PC-3 (cell line): ENCODE measurements at places on chromosomes 7 and 10. TPM values are rescaled to one million over a fixed set of nuclear protein-coding genes. Genes with fewer than 3 reads are reported as not detected.

DNA sequence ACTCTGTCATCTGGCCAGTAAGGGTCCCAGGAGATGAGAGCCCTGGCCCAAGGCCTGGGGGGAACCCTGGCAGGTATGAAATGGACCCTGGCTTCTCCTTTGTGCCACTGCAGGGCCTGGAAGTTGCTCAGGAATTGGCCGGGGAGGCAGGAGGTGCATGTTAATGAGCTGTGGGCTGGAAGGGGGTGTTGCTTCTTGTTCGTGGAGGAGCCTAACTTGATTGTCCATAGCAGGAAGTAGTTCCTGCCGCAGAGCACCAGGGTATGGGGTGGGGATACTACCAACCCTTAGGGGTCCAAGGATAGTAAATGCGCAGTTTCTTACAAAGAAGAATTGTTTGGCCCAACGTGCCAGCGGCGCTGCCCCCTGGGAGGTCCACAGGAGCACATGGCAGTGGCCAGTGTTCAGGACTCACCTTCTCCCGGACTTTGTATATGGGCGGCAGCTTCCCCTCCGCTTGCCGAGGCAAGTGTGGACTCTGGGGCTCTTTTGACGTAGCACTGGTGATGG, 21.5 kb downstream of the TEX36 start:
- no peak for DNase-seq

DNA sequence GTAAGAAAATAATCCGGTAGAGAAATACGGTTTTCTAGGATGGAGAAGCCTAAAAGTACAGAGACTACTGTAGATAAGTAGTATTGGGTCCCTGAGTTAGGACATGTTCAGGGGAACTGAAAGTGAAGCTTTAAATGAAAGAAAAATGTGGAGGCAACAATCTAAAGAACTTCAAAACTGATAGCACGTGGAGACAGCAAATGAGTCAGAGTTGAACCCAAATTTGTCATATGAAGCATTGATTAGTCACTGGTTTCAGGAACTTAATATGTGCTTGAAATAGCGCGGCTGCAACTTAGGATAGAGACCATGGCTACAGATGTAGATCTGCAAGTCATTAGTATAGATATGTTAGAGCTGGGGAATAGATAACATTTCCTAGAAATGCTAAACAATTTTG, 1138.6 kb upstream of the SORCS1 start:
- peak; percentile 38 for DNase-seq

- DNase-seq: no peak
Observed at GRCh38 chr10:11604865-11605650, 6.4 kb downstream of the USP6NL start.

- no peak for DNase-seq
Observed at GRCh38 chr10:7439696-7440095, 28.9 kb upstream of the SFMBT2 start.

DNA sequence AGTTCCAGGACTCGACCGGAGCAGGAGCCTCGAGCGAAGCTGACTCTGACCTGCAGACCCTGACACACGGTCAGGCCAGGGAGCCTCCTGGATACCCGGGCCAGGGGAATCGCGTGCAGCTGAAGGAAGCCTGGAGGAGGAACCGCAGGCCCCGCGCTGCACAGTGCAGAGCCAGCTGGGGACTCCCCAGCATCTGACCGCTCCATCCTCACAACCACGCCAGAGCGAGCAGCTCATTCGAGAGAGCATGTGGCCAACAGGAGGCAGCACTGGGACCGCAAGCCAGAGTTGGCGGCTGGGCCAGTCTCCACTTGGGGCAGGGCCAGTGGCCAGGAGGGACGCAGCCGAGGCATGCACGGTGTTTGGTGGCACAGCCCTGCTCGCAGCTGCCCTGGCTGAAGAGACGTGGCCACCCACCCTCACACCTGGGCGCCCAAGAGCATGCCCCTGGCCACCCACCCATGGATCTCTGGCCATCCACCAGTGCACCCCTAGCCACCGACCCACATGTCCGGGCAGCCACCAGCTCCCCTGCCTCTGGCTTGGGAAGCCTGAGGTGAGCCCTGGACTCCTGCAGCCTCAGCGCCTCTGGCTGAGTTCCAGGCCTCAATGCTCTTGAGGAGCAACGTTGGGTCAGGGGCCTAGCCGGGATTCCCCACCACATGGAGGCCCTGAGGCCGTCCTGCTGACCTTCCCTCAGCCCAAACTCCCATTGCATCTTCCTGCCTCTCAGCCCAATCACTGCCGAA, 213.9 kb downstream of the ELFN1 start:
- DNase-seq: no peak

DNA sequence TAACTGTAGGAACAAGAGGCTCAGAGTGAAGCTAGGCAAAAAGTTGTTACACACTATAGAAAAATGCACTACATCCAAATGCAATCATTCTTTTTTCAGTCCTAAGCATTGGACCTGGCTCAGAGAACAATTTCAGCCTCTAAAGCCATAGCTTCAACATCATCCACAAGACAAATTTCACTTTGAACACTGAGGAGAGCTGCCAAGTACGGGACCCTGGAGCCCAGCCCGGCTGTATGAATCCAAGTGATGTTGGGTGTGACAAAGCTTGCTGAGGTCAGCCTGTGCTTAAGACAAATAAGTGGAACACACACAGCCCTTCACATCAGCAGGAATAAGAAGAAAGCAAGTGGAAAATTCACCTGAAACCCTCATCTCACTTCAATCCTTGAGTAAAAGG, 233.1 kb upstream of the PFKP start:
- no peak for DNase-seq

GRCh38 chr7:92625617-92626016, 35.4 kb upstream of the FAM133B start:
- peak; percentile 57 for DNase-seq

- DNase-seq: peak; percentile 23
Observed at GRCh38 chr7:5694221-5694754, 87.2 kb downstream of the RNF216 start.

DNA sequence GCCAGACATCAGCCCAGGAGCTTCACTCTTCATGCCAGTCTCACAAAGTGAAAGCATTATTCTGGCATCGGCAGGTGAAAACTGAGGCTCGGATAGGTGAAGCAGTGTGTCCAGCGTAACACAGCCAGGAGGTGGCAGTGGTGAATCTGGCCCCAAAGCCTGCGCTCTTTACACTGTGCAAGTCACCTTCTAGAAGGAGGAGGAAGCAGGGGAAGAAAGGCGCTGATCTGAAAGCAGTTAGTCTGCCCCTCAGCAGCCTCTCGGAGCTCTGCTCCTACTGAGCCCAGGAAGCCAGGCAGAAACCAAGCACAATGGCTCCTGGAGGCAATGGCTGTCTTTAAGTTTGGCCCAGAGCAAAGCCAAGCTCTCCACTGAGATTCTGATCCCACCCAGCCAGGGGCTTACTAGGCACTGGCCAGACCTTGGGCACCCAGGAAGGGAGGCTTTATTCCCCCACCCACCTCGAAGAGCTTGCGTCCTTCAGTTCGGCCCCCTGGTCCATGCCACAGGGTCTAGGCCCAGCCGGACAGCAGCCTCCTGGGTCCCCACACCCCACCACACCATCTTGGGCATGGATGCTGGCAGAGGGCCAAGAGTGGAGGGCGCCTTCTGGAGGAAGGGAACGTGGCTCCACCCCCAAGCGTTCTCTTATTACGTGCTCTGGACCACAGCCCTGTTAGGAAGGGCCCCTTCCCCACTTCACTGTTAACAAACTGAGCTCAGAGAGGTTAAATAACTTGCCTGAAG, 104.5 kb downstream of the GRID1 start:
- DNase-seq: peak; percentile 48

DNA sequence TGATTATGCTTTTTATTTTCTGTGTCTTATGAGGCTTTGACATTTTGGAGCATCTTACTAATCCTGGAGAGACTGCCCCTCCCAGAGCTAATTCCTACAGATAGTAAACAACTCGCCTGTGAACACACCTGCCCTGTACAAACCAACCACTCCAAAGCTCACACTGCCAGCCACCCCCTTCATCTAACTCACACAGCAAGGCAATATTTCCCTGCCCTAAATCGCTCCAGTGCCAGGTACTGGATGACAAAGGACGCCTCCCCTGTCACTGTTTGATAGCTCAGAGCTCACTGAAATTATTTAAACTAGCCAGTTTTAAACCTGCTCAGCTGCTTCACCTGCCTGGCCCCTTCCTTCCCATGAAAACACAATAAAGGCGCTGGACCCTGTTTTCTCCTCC, 535.1 kb upstream of the CELF2 start:
- DNase-seq: no peak

DNA sequence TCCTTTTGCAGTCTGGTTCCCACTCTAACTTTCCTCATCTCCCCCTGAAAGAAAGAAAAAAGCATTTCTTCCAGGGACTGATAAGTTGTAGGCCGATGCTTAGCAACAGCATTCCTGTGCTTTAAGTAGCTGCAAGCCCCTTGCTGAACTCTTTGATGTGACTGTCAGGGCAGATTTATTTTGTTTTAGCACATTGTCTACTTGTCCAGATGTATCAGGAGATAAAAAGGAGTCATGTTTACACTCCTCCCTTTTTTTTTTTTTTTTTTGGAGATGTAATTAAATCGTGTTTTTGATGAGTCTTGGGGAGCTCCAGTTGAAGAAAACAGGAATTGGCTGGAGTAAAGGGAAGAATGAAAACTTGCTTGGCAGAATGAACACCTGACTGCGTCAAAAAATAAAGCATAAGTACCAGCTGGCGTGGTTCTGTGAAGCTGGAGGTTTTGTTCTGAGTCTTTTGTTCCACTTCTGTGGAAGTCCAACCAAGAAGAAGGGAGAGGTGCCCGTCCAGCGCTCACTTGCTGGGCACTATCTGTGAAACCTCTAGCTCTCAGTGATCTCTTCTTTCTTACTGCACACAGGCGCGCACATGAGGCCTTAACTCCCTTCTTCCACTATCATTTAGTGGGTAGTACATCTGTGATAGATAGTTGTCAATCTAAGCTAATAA, 871.7 kb downstream of the LRMDA start:
- DNase-seq: no peak

GRCh38 chr7:29565982-29566746, 2.5 kb downstream of the PRR15 start:
- DNase-seq: no peak

- no peak for DNase-seq
Observed at GRCh38 chr7:778271-778967, 51.3 kb upstream of the PRKAR1B start.

DNA sequence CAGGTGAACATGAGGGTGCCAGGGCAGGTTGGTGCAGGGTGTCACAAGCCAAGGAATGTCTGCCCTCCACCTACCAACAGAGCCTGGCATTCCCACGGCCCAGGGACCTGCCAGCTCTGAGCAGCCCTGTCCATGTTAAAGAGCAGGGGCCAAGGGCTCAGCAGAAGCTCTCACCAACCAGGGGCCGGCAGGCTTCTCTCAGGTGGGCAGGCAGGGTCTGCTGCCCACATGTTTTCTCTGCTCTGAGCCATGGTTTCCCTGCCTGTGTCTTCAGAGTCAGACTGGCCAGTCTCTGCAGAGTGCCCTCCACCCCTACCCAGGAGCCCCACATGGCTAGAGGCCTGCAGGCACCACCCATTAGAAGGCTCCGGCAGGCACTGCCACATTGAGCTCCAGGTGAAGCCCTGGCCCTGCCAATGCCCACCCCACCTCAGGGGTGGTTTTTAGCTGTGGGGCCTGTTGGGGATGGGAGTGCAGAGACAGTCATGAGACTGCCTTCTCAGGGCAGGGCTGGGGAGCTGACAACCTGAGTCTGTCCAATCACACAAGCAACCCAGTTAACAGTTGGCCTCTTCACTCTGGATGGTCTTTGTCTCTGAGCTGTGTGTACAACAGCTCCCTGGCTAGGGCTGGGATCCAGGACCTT, 135.9 kb downstream of the ARHGAP22 start:
- DNase-seq: no peak

GRCh38 chr7:101299511-101300464, 21.8 kb downstream of the IFT22 start:
- no peak for DNase-seq

DNA sequence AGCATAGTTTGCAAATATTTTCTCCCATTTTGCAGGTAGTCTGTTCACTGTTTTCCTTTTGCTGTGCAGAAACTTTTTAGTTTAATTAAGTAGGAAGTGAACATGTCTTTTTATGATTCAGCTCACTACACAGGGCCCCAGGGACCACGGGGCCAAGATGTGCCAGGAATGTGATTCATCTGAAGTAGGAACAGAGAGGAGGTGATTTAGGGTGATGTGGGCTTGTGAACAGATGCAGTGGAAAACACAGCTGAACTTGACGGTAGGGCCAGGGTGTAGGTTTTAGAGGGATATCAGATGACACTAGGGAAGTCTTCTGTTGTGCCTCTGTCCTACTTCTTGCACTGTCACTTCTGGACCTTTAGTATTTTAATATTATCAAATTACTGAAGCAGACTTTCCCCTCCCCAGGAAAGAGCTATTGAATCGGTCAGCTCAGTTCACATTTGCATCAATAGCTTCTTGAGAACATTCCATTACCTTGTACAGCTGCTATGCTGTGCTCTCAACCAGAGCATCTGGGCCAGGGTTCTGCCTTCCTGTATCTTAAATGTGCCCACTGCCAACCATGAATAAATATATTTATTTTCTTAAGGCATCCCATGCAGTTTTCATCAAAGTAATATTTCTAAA, 96.9 kb downstream of the OSBPL3 start:
- peak; percentile 66 for DNase-seq

DNA sequence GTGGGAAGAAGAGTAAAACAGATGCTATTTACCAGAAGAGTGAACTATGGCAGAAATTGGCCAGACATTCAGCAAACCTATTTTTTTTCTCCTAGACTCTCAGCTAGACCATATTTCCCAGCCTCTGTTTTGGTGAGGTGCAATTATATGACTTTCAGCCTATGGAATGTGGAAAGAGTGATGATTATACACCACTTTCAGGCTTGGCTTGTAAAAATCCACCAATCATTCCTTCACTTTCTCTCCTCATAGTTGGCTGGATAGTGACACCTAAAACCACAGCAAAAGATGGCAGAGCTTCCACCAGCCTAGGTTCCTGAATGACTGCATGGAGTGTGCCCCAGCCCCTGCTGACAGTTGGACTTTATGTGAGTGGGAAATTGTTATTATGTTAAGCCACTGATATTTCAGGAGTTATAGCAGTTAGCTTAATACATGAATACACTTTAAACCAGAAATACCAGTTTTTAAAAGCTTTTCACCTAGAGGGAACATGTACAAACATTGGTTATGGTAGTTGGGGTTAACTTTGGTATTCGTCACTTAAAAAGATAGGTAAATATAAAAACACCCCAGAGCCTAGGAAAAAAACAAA, 19.1 kb upstream of the TNKS2 start:
- DNase-seq: peak; percentile 69

GRCh38 chr7:158849768-158850544, 6.4 kb upstream of the DYNC2I1 start:
- no peak for DNase-seq

The ZNF789 gene
- 6.6 and 8.3 TPM in 2 replicates for total RNA-seq

The NEURL1 gene
- 1.7 and 3.5 TPM in 2 replicates for total RNA-seq

The BAIAP2L1 gene
- 18.9 and 30.5 TPM in 2 replicates for total RNA-seq

The CLRN3 gene
- not detected in 2 replicates for total RNA-seq

The FZD8 gene
- 275 and 375 TPM in 2 replicates for total RNA-seq

The LRRTM3 gene
- total RNA-seq: 0.12 and 0.15 TPM in 2 replicates

The IKZF1 gene
- not detected in 2 replicates for total RNA-seq

The WDR86 gene
- total RNA-seq: not detected in 2 replicates
